Heart left ventricle (tissue), 16 donors: ENCODE measurements at places on chromosomes 13 and 19. TPM values are rescaled to one million over a fixed set of nuclear protein-coding genes. Genes with fewer than 3 reads are reported as not detected.

Gene ZSWIM4
- total RNA-seq = 3.4 TPM

Gene CD70
- 0.23 TPM for total RNA-seq

Gene PLPP2
- 1.0 TPM for total RNA-seq

Gene WASF3
- 10.6 TPM for total RNA-seq

Gene GAMT
- 47.4 TPM for total RNA-seq

Gene LRG1
- total RNA-seq = 0.33 TPM

Gene PNMA8A
- total RNA-seq = 9.3 TPM

Gene KLF1
- not detected for total RNA-seq

Gene SLC6A16
- 0.30 TPM for total RNA-seq

Gene MBD3L3
- not detected for total RNA-seq

Gene NKPD1
- not detected for total RNA-seq

Gene LRRC63
- total RNA-seq = 0.14 TPM

DNA sequence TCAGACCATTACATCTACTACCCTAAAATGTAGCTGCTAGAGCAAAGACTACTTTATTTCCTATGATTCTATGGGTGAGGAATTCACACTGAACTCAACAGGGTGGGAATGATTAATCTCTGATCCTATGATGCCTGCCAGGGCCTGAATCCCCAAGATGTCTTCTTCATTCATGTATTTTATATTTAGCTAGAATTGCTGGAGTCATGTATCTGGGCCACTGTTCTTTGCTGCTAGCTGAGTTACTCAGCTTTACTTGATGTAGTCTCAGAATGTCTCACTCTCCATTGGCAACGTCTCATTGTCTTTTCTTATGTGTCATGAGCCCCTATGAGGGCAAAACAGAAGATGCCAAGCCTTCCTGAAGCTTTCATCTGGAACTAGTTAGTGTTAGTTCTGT, 21.1 kb downstream of the ZNF582 start:
- no peak for DNase-seq

GRCh38 chr19:18156841-18157464, 4.0 kb downstream of the PIK3R2 start:
- peak; percentile 92 for DNase-seq

DNA sequence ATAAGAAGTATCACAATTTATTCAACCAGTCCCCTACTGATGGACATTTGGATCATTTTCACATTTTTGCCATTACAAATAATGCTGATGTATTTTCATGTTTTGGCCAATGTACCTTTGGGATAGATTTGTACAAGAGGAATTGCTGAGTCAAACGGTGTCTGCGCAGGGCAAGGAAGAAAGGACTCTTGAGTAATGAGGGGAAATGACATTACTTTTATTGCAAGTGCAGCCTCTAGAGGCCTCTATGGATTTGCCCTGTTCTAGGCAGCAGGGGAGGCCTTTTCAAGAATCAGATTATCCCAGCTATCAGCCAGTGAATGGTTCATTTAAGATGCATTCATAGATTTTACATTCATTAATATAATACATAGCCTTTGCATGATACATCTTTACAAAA, 32.9 kb upstream of the GTF3A start:
- no peak for DNase-seq

DNA sequence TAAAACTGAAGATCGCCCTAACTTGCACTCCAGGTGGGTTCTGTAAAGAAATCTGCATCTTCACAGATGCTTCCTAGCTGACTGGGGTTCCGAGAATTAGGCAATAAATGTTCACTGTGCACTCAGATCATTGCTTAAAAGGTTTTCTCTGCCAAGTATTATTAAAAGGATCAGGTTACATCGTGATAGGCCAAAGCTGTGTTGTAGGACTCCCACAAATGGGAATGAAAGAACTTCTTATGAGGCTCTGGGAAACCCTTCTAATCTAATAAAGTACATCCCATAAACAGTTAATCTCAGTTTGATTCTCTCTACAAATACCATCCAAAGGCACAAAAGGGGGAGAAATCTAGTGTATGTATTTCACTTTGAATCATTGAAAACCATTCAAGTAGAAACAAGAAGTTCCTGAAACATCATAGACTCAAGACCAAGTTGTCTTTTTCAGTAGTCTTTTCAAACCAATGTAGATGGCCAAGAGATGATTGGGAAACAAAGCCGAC, 7.1 kb upstream of the POU4F1 start:
- DNase-seq = no peak

DNA sequence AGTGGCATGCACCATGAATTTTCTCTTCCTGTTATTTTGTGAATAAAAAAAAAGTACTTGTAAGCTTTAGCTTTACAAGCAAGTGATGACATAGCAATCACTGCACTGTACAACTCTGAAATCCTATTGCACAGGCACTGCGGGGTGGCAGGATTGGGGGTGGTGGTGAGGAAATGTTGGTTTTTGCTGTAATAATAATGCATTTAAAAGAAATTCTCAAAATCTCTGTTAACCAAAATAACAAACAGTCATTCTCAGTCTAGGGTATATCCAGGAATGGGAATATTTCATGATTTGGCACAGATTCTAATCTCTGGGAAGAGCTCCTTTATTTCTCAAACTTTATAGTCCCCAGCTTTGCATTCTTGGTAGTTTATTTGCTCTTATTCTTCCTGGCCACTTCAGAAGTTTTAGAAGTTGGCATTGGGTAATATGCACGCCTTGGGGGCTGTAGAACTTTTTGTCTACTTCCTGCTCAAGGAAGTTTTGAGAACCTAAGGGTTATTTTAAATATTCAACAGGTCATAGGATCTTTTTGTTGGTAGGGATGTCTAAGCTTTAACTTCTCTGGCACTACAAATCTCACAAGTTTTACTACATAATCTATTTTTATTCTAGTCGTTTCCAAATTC, 353.0 kb upstream of the KLF12 start:
- no peak for DNase-seq

DNA sequence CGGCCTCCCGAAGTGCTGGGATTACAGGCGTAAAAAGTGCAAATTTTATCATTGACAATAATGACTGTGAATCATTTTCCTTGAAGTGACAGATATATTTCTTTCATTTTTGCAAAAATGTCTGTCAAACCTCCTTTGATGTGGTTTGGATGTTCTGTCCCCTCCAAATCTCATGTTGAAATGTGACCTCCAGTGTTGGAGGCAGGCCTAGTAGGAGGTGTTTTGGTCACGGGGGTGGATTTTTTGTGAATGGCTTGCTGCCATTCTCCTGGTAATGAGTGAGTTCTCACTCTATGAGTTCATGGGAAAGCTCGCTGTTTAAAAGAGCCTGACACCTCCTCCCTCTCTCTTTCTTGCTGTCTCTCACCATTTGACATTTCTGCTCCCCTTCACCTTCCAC, 5.5 kb upstream of the SLC1A6 start:
- no peak for DNase-seq

- DNase-seq = no peak
Observed at GRCh38 chr13:97134364-97135095, 87.6 kb upstream of the MBNL2 start.

DNA sequence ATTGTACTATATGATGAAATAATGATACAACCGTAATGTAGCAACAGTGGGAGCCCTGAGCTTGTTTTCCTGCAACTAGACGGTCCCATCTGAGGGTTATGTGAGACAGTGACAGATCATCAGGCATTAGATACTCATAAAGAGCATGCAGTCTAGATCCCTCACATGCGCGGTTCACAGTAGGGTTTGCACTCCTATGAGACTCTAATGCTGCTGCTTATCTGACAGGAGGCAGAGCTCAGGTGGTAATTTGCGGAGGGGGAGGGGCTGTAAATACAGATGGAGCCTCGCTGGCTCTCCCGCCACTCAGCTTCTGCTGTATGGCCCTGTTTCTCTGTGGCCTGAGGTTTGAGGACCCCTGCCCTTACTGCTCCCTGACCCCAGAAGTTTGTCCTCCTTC, 13.7 kb downstream of the EPHX3 start:
- DNase-seq = no peak

GRCh38 chr19:42148266-42148665, 16.0 kb upstream of the POU2F2 start:
- DNase-seq = no peak

- DNase-seq = no peak
Observed at GRCh38 chr19:8307400-8307964, 676 bp downstream of the CD320 start.

DNA sequence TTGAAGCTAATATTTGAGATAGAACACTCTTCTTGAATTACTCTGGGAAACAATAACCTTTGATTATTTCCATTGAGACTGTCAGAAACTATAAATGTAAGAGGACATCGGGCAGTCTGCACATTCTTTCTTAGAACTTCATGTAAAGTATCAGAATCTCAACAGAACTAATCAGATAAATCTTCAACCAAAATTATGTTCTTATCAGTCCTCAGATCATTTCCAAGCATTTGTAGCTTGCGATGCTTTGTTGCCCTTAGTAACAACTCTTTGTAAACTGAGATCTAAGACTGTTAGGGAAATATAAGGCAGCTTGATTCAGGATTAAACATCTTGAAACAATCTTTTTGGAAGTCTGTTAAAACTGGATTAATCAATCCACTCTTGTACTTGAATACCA, 70.3 kb downstream of the FNDC3A start:
- no peak for DNase-seq

- no peak for DNase-seq
Observed at GRCh38 chr13:33057019-33057780, 41.0 kb downstream of the KL start.

GRCh38 chr13:70043685-70044084, 63.9 kb upstream of the ATXN8OS start:
- DNase-seq = no peak

GRCh38 chr13:32117701-32118100, 86.1 kb downstream of the FRY start:
- DNase-seq = peak; percentile 89

- no peak for DNase-seq
Observed at GRCh38 chr19:4814625-4815425, 16.7 kb downstream of the TICAM1 start.

- peak; percentile 68 for DNase-seq
Observed at GRCh38 chr19:2719920-2720776, 1.0 kb downstream of the DIRAS1 start.

GRCh38 chr13:40102854-40103253, 447.4 kb downstream of the COG6 start:
- no peak for DNase-seq

- no peak for DNase-seq
Observed at GRCh38 chr19:51084505-51084904, 1.8 kb upstream of the KLK14 start.

GRCh38 chr19:48770266-48770665, 14.9 kb downstream of the FGF21 start:
- no peak for DNase-seq

DNA sequence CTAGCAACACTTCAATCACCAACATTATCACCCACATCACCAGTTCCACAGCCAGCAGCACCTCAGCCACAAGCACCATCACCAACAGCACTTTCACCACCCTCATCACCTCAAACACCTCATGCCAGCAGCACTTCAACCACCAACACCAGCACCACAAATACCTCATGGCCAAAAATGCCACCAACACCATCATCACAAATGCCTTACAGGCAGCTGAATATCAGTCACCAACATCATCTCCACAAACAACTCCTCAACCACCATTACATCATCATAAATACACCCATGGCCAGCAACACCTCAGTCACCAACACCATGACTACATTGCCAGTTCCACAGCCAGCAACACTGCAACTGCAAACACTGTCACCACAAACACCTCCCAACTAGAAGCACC, 10.4 kb downstream of the FCER2 start:
- DNase-seq = no peak

DNA sequence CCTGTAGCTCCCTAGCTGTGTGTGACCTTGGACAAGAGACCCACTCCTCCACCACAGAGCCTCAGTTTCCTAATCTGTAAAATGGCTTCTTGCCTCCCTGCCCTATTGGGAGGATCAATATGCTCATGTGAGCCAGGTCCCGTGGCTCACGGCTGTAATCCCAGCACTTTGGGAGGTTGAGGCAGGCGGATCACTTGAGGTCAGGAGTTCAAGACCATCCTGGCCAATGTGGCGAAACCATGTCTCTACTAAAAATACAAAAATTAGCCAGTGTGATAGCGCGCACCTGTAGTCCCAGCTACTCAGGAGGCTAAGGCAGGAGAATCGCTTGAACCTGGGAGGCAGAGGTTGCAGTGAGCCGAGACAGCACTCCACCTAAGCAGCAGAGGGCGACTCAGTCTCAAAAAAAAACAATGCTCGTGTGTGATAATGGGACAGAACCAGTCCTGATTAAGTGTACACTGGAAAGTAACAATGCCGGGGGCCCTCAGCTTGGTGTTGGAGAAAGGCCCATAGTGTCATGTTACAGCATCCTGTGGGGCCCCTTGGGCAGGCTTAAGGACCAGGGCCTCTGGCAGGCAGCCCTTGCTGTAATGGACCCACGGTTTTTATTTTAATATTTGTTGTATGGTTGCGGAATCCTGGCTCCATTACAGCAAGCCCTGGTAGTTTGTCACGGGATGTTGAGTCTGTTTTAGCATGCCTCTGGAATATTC, 6.8 kb downstream of the RPS11 start:
- peak; percentile 49 for DNase-seq

DNA sequence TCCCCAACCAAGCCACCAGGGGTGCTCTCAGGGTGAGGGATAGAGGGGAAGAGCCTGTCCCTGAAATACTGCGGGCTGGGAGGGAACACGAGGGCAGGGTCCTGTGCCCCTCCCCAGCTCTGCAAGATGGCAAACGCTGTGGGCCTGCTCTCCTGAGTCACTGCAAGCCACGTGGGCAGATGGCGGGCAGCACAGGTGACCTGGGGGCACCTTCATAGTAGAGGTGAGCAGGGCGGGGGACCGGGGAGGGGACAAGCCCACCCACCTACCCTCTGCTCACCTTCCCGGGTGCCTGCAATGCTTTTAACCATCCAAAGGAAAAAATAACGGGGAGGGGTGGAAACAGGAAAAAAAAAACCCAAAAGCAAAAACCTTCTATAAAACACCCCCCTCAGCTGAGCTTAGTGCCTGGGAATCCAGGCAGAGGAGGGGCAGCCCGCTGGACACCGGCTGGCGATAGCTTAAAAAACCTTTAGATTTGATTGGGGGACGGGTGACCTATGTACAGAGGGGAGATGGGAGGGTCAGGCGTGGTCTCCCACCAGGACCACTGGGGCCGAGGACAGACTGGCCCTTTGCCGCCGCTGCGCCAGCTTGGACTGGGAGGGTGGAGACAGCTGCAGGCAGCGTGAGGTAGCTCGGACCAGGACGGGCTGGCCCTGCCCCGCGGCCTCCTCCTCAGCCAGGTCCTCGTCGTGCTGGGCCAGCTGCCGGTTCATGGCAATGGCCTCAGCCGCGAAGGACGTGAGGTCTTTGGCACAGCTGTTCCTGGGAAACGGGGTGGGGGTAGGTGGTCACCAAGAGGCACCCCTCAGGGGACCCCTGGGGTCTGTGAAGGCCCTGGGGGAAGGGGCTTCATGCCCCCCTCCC, 11.7 kb downstream of the MKNK2 start:
- no peak for DNase-seq

DNA sequence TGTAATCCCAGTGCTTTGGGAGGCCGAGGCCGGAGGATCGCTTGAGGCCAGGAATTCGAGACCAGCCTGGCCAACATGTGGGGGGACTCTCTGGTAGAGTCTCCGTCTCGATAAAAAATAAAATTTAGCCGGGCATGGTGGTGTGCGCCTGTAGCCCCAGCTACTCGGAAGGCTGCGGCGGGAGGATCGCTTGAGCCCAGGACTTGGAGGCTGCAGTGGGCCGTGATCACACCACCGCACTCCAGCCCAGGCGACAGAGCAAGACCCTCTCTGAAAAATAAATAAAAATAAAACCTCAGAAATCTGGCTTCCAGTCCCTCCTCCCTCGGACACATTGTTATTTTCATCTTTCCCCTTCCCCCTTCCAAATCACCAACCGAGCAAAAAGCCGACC, 332 bp downstream of the IRGQ start:
- DNase-seq = no peak
